ENCODE measurements at places on chromosomes 2 and 18. TPM values are rescaled to one million over a fixed set of nuclear protein-coding genes. Genes with fewer than 3 reads are reported as not detected.

DNA sequence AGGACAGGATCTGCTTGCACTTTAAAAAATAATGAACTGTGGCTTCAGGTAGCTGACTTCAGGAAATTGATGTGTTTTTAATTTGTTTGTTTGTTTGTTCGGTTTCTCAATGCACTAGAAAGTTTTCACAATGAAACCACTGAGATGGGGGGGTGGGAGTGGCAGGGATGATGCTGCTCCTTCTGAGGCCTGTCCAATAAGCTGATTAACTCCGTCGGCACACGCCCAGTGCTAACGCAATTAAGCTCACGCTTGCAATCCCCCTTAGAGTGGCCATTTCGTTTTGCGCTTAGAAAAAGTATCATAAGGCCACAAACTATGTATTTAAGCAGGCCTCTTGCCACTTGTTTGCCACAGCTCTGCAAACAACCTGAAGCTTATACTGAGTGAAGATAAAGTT is 12.5 kb upstream of the GPR39 start:
- DNase-seq = no peak

GRCh38 chr2:45637440-45637839 is 14.0 kb upstream of the PRKCE start:
- DNase-seq = no peak

DNA sequence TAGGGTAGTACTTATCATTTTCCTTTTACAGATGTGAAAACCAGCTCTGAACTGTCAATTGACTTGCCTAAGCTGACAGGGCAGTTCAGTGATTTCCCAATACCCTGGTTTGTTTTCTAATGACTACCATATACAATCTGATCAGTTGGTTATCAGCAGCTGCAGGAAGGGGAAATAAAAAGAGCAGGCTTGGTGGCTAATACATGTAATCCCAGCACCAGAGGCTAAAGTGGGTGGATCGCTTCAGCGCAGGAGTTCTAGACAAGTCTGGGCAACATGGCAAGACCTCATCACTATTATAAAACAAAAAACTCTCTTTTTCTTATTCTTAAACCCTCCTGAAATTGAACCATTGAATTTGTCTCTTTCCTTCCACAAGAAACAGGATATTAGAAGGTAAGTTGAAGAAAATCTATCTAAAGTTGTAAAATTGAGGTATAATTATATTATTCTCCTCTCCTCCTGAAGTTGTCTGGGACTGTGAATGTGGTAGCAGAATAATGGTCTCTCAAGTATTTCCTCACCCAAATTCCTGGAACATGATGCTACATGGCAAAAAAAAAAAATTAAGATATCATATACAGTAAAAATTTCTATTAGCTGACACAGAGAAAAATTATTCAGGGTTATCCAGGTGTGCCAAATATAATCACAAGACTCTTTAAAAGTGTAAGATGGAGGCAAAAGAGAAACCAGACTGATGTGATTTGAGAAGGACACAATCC is 1441.6 kb downstream of the SUCLG1 start:
- DNase-seq = no peak

- DNase-seq = no peak
Measured at GRCh38 chr18:32688821-32689220, 84.0 kb downstream of the KLHL14 start.

Gene SEC11C
- 81.1 TPM for polyA plus RNA-seq

Gene HMSD
- polyA plus RNA-seq = 3.2 TPM

Gene VWA3B
- polyA plus RNA-seq = 0.26 TPM

DNA sequence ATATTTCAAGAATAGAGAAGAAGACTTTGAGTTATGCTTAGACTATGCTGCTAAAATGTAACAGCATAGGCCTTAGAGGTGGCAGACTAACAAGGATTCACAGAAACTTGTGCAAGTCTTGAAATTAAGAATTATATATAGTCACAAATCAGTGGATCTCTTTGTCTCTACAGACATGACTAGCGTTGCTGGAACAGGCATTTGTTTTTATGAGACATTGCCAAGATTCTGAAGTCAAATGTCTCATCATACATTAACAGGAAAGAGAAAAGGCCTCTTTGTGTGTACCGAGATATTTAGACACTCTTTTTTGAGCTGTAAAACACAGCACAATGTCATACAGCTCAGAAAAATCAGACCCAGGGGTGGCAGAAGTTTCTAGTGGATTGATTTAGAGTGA is 207.1 kb downstream of the TMX3 start:
- no peak for DNase-seq

Gene PPP4R3B
- polyA plus RNA-seq = 78.7 TPM

GRCh38 chr2:192775459-192776262 is 580.9 kb upstream of the TMEFF2 start:
- DNase-seq = no peak

DNA sequence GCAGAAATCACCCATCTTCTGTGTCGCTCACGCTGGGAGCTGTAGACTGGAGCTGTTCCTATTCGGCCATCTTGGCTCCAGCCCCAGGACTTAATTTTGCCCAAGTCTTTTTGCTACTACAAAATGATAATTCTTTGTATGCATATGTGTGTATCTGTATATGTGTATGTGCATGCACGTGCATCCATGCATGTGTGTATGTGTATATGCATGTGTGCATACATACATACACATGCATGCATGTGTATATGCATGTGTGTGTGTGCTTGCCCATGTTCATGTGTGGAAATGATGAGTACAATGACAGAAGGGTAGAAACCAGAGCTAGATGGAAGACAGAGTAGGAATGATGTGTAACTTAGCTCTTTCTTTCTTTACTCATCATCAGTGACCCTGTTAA is 497.9 kb upstream of the SPRED2 start:
- no peak for DNase-seq

DNA sequence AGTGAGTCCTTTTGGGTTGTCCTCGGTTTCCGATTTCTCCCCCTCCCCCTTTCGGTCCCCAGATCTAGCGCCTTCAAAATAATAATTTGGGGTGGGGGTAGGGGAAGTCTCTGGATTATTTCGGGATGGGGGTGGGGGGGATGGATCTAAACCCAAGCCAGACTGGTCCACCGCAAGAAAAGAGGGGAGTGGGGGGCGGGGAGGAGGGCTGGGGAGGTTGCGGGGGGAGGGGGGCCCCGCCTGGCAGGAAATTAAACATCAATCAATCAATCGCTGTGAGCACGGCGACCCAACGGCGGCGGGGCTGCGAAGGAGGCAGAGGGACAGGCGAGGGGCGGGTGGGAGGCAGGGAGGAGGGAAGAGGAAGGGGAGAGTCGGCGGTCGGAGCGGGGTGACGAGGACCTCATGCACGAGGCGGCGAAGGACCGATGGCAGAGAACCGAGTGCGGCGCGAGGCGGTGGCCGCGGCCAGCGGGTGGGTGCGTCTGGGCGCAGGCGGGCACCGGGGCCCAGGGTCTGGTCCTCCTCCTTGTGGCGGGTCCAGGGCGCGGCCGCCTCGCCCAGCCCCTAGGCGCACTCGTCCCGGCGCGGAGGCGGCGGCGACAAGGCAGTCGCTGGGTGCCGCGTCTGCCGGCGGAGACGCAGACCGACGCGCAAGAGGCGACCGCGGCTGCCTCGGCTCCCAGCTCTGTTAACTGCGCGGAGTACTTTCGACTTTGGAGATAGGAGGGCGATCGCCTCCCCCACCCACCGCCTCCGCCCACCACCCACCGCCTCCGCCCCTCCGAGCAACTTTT is 468 bp upstream of the SATB2 start:
- DNase-seq = no peak

- peak; percentile 33 for DNase-seq
Measured at GRCh38 chr2:1967242-1968208, 223.2 kb upstream of the PXDN start.

Gene WNT10A
- 1.5 TPM for polyA plus RNA-seq

All from left renal pelvis (tissue), 4 donors.